ENCODE measurements at places on chromosomes 4 and X. TPM values are rescaled to one million over a fixed set of nuclear protein-coding genes. Genes with fewer than 3 reads are reported as not detected.

The AADAT gene
- 3.7 TPM for total RNA-seq

The ADH4 gene
- 10.8 TPM for total RNA-seq

- H3K27ac ChIP-seq, result no peak overlapping the region
- no peak for DNase-seq
- peaks cover 56% of the 10 kb centered on the region for H3K36me3 ChIP-seq
These were observed 85.4 kb downstream of the CBR4 start for GRCh38 chr4:168924667-168925066.

GRCh38 chr4:74157154-74157553 is 764 bp upstream of the MTHFD2L start:
- H3K4me1 ChIP-seq, result peaks cover 28% of the 10 kb centered on the region
- no peak for DNase-seq
- H3K36me3 ChIP-seq, result peaks cover 6% of the 10 kb centered on the region
- no peaks in the 10 kb centered on the region for H3K27me3 ChIP-seq
- H3K27ac ChIP-seq, result peak overlapping the region; percentile 85

GRCh38 chr4:24689212-24689611 is 104.9 kb upstream of the DHX15 start:
- H3K36me3 ChIP-seq, result no peaks in the 10 kb centered on the region
- H3K27ac ChIP-seq, result no peak overlapping the region
- no peaks in the 10 kb centered on the region for H3K4me1 ChIP-seq
- DNase-seq, result no peak

DNA sequence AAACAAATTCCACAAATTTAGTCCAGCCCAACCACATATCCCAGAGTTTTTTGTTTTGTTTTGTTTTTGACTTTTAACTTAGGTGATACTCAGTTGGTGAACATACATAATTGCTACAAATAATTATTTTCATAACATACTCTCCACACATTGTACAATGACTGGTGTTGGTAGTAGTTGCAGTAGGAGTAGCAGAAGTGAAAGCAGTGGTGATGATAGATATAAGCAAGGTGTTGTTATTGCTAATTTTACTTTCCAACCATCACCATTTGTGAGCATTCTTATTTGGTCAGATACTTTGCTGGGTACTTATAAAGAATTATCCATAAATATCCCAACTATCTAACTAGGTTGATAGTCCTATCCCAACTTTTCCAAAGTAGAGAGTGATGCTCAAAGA is 47.3 kb downstream of the ARHGAP24 start:
- no peak overlapping the region for H3K27ac ChIP-seq
- H3K4me3 ChIP-seq, result no peak overlapping the region
- H3K36me3 ChIP-seq, result no peaks in the 10 kb centered on the region
- H3K27me3 ChIP-seq, result no peaks in the 10 kb centered on the region
- H3K4me1 ChIP-seq, result no peaks in the 10 kb centered on the region
- DNase-seq, result no peak
